Stimulated activated CD4-positive, alpha-beta T cell treated with anti-CD3 and anti-CD28 coated beads, TNF-alpha, amount 100 ng/mL, for 1 hour (primary cell): ENCODE measurements at places on chromosomes 1 and 21.

DNA sequence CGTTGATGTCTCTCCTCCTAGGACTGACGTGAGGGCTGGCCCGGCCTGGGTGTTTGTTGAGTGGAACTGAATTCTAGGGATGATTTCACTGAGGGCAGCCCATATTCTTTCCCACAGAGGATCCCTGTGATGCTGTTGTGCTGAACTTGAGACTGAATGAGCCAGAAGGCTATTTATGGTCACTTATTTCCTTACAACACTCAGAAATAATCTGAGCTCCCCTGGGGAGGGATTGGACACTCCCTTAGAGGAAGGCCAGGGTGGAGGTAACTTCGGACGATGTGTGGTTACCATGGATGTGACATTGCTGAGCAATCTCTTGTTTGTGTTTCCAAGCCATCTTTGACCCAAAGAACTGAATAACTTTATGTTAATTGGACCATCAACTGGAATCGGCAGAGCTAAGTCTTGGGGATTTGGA is 5.1 kb upstream of the TMCO4 start:
- DNase-seq, result no peak

DNA sequence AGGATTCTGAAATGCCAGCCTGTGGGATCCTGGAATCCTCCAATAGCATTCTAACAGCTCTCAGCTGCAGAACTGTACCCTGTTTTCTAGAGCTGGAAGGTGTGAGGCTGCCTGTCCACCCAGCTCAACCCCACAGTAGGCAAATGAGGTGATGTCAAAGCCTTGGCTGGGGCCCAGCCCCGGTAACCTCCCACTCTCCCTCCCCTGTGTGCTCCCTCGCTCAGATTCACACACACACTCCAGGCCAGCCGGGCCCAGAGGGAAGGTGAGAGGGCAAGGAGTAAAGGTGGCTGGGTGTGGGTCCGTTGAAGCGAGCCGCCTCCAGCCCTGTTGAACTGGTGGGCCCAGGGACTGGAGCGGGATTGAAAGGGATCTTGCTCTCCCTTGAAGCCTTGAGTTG is at the start of gene BSND:
BSND (plus strand) TSS at position 257 of the 400 bp plus-strand sequence. CDS start 254 bp downstream, outside the sequence.
- no peak for DNase-seq

GRCh38 chr1:10195570-10195969 is 14.8 kb upstream of the KIF1B start:
- DNase-seq, result no peak

- DNase-seq, result no peak
Observed at GRCh38 chr1:117662667-117663066, 56.8 kb downstream of the TENT5C start.

- DNase-seq, result no peak
Observed at GRCh38 chr1:53539711-53540603, 80.8 kb downstream of the DMRTB1 start.

DNA sequence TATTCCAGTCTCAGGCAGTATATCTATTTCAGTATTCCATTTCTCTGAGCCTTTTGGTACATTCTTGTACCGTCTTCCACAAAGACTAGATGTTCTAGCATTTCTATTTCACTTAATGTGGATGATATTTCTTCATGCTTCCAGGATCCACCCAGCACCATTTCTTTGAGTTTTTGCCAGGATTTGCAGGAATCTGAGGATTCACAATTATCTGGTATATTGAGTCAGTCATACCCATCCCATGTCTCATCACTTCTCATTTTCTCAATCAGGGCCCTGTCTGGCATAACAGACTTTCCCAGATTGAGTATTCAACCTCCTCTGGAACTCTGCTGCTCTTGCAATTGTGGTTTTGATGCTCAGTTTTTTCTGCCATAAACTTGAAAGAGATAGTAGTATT is 20.9 kb upstream of the COL11A1 start:
- DNase-seq, result no peak

DNA sequence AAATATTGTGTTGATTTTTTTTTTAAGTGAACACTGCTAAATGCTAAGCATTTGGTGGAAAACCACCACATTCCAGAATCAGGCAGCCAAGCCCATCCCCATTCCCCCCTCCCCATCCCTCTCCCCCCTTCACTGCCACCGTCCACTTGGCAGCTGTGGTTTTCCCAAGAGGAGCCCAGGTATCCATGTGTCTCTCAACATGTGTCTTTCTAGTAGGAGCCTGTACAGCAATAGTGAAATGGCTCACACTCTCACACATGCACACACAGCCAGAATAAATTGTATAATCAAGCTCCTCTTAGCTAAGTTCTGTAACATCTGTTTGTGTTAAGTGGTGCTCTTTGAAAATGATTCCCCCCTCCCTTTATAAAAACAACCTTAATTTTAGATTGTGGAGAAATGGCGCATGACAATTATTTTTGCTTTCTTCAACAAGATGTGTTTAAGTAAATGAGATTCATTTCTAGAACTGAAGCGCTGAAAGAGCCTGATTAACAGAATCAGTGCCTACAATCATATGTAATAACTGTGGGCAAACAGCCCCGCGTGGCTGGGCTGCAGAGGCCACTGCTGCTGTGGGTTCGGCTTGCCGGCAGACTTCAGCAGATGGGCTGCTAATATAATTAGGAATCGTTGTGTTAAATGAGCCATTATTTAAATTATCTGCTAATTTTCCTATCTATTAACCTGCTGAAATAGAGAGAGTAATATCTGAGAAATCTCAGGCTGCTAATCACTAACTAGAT is 43.3 kb downstream of the BACE2 start:
- DNase-seq, result no peak

DNA sequence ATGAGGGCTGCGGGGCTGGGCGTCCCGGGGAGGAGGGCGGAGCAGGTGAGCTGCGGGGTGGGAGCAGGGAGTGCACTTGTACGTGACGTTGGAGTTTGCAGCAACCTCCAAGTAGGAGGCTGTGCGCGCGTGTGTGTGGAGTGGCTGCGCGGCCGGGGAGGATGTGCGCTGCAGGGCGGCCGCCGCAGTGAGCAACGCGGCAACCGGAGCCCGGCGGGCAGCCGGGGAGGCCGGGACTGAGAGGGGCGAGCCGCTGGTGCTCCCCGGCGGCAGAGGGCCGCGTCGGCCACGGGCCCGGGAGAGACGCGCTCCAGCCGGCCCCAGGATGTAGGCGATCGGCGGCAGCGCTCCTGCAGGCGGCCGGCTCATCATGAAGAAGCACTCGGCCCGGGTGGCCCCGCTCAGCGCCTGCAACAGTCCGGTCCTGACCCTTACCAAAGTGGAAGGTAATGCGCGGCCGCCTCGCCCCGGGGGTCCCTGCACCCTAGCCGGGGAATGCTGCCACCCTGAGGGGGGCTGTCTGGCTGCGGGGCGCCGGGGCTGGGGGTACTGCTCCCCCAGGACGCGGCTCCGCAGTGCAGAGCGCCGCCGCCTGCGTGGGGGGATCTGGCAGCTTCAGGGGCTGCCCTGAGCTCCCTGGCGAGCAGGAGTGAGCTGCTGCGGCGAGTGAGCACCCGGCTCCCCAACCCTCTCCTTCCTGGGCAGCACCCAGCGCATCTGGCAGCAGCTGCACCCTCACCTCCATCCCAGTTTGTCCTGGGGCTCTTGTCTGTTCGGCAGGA is 158.9 kb upstream of the COA6 start:
- no peak for DNase-seq

GRCh38 chr1:4027492-4028138 is 127.5 kb upstream of the C1orf174 start:
- no peak for DNase-seq

DNA sequence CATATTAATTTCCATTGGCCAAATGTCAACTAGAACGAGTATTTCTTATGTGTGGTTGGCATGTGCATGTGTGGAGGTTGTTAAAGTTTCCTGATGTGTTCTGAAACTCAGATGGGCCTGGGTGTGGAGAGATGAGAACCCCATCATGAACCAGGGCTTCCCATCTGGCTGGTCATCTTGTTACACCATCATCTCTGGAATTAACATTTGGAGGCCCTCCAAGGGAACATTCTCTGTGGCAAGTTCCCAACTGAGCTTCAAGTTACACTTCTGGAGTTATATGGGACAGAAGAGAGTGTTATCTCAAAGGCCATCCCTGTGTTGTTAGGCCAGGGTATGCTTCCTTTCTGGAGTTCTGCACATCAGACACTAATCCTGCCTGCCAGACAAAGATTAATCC is 183.6 kb downstream of the TTLL7 start:
- no peak for DNase-seq

GRCh38 chr1:116739371-116740012 is 14.7 kb upstream of the CD2 start:
- DNase-seq, result no peak

GRCh38 chr1:155899683-155900082 is 11.5 kb downstream of the RIT1 start:
- DNase-seq, result no peak
